GOT3 (cell line): ENCODE measurements at places on chromosomes 16 and 17.

GRCh38 chr17:4815043-4815675, 8.2 kb downstream of the PLD2 start:
- DNase-seq, result no peak

- DNase-seq, result no peak
Observed at GRCh38 chr17:9987779-9988585, 82.9 kb upstream of the RCVRN start.

DNA sequence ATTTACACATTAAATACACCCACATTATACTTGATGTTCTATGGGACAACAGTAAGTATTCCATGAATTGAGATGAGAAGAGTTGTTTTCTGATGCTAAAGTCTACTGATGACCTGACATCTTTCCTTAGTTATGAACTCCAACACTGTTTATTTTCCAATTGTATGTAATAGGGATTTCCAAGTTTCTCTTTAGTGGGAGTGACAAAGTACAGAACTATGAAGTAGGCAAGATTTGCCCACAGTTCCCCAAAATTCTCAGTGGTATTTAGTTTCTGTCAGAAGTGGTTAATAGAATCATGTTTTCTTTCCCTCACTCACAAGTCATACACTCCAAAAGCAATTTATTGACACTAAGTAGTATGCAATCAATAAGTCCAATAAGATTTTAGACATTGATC, 22.5 kb upstream of the ABCA6 start:
- no peak for DNase-seq

GRCh38 chr17:28953444-28954118, 2.3 kb upstream of the PHF12 start:
- DNase-seq, result no peak

DNA sequence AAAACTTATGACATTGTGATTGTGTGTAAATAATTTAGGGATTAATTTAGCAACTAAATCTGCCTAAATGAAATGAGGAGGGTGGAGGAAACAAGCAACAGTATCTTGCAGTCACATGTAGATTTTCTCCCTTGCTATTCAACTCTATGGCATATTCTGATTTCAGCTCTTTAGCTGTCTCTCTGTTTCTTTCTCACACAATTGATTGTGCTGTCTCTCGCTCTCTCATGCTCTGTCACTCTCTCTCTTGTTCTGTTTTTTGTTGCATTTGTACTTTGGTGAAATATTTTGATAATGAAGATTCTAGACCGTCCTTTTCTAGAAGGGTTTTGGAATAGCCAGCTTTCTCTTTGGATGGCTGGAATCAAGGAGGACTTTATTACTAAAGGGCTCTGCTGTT, 70.6 kb downstream of the BCAS3 start:
- no peak for DNase-seq

GRCh38 chr17:79648181-79648831, 37.5 kb upstream of the RBFOX3 start:
- no peak for DNase-seq

GRCh38 chr17:7191571-7192270, 12.6 kb upstream of the ASGR1 start:
- DNase-seq, result no peak
